ENCODE measurements at places on chromosomes 12 and 14.

GRCh38 chr14:91383439-91383838 is 34.2 kb downstream of the CCDC88C start:
- DNase-seq, result no peak

DNA sequence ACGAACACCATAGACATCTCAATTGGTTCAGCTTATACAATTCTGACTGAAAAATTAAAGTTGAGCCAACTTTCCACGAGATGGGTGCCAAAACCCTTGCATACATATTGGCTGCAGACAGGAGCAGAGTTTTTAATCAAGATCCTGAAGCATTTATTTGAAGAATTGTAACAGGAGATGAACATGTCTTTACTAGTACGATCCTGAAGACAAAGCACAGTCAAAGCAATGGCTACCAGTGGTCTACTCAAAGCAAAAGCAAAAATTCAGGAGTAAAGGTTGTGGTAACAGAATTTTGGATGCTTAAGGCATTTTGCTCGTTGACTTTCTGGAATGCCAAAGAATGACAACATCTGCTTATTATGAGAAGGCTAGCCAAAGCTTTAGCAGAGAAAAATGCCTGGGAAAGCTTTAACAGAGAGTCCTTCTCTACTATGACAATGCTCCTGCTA is 20.7 kb downstream of the ZDHHC17 start:
- DNase-seq, result no peak

DNA sequence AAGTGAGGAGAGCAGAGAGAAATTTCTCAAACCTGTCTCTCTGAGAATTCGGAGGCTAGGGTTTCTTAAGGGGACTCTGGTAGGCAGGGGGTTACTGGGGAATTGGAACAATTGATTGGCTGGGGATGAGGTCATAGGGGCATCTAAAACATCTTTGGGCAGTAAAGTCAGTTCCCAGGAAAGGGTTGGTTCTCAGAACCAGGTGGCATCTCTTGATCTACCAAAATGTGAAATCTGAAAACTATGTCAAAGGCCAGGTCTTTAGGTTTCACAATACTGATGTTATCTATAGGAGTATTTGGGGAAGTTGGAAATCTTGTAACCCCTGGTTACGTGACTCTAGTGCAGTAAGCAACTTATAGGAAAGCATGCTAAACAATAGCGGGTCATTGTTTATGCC is 6.9 kb downstream of the C12orf75 start:
- DNase-seq, result no peak

DNA sequence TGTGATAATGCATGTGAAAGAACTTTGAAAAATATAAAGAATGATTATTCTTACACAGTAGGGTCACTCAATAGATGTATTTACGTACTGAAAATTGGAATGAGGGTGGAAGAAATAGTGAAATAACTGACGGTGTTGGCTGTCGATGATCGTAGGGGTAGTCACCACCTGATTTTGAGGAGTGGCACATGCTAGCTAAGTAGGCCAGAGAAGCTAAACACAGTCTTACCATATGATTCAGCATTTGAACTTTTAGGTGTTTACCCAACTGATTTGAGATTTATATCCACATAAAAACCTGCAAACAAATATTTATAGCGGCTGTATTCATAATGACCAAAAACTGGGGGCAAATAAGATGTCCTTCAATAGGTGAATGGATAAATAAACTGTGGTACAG is 47.6 kb upstream of the HIF1A start:
- no peak for DNase-seq

GRCh38 chr12:20751046-20751445 is 55.9 kb downstream of the SLCO1C1 start:
- no peak for DNase-seq

GRCh38 chr12:102439426-102440405 is 40.6 kb downstream of the IGF1 start:
- DNase-seq, result no peak

- no peak for DNase-seq
Measured at GRCh38 chr12:111842556-111843396, 748 bp downstream of the MAPKAPK5 start.

GRCh38 chr14:102749393-102750305 is 27.6 kb upstream of the TRAF3 start:
- no peak for DNase-seq

GRCh38 chr14:56855891-56856461 is 45.7 kb upstream of the OTX2 start:
- DNase-seq, result no peak

DNA sequence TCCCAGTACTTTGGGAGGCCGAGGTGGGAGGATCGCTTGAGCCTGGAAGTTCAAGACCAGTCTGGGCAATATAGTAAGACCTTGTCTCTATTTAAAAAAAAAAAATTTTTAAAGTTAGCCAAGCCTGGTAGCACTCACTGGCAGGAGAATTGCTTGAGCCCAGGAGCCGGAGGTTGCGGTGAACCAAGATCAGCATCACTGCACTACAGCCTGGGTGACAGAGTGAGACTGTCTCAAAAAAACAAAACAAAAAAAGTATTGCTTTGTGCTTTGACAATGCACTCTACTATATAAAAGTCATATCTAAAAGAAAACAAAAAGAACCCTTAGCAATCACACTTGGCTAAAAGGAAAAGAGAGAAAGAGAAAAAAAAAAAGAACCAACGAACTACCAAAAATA is 26.8 kb downstream of the GNPTAB start:
- DNase-seq, result no peak

DNA sequence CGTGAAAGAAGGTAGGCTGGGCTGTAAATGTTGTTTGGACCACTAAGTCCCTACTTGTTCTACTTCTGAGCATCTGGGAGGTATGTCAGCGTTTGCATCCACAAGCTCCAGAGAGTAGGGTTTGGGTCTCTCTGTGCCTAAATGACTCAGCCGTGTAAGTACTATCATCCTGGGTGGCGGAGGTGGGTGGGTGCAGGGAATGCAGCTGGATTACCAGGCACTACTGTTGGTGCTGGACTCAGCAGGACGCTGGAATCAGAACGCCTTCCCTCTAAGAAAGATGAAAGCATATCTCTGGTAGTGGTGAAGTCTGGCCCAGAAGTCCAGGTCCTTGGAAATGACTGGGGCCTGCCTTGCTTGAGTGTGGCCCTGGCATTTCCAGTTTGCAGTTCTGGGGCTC is 289.7 kb downstream of the PCNX1 start:
- no peak for DNase-seq

DNA sequence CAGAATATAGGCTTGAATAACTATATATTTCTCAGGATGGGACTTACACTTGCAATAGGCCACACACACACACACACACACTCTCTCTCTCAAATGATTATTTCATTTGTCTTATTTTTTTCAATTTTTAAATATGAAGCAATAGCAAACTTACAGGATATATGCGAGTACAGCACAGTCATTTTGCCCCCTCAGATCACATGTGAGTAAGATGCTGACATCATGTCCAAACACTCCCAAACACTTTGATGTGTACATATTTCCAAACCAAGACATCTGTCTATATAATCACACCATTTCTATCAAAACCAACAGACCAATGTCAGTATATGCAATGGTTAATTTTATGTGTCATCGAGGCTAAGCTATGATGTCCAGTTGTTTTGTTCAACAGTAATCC is 1535.9 kb upstream of the FLRT2 start:
- DNase-seq, result no peak

- DNase-seq, result no peak
Measured at GRCh38 chr14:64723691-64724577, 19.7 kb downstream of the PLEKHG3 start.

- DNase-seq, result no peak
Measured at GRCh38 chr12:11807458-11807857, 158.0 kb downstream of the ETV6 start.

DNA sequence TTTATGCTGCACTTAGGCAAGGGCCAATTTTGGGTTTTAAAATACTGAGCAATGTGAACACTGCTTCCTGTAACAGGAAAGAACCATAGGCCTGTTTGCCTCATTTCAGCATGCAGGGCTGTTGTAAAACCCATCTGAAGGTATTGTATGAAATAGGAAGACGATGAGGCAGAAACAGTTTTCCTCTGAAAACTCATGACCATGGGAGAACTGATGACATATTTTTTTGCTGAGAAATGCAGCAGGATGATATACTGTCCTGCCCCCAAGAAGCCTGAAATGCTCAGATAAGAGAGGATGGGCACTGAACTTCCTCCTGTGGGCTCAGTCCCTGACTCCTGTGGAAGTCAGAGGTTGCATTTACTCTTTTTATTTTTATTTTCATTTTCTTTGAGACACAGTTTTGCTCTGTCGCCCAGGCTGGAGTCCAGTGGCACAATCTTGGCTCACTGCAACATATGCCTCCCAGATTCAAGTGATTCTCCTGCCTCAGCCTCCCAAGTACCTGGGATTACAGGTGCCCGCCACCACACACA is 17.4 kb downstream of the PYGL start:
- DNase-seq, result no peak

GRCh38 chr12:9605483-9605882 is 2.2 kb downstream of the KLRB1 start:
- DNase-seq, result no peak

GRCh38 chr14:80047761-80048160 is 163.5 kb downstream of the DIO2 start:
- DNase-seq, result no peak

DNA sequence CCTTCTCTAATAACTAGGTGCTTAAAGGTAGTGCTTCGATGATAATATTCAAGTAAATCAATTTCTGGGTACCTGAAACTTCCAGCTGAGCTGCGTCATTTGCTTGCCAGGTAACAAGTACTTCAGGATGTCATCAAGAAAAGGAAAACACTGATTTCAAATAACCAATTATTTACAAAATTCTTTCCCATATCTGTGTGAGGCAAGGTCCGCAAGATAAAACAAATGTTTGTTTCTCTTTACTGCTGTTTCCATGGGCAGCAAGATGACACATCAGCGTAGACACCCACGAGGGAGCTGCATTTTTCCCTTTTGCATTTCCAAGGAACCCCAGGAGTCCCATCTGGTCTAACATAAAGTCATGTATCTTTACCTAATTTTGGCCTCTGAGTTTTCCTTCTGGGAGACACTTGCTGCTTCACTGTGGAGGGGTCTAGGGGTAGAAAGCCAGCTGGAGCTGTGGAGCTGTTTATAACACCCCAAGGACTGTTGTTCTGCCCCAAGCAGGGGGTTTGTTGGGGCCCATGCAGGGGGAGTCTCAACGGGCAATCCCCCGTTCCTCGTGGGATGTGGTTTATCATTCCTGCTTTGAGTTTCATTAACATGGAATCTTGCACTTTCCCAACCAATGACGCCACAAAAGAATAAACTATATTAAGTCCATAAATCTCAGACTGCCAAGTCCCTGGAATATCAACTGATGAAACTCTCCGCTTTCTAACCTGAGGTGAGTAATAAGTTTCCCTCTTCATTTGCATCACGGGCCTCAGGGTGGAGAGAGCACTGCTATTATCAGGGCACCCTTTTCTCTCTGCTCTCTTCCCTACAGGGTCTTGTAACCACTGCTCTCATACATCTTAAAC is 112.8 kb upstream of the PELI2 start:
- DNase-seq, result no peak

GRCh38 chr12:78628491-78629100 is 236.0 kb upstream of the SYT1 start:
- DNase-seq, result no peak

GRCh38 chr14:38185671-38186070 is 22.0 kb upstream of the SSTR1 start:
- no peak for DNase-seq

- DNase-seq, result no peak
Measured at GRCh38 chr12:20006871-20007730, 361.2 kb upstream of the PDE3A start.

DNA sequence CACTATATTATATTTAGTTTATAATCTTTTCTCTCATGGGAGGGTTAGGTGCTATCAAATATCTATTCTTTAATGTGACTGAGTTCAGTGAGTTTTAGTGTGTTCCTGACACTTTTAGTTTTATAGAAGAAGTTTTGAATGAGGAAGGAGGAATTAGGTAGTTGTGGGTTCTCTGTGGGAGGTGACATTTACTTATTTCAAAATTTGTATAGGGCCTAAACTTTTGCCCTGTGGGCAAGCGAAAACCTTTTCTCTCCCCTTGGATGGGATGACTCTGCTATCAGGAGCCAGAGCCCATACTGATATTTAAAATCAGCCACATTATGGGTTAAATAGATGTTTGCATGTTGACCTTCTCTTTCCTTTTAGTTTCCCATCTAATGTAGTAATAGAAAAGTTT is 43.6 kb downstream of the SPATS2 start:
- DNase-seq, result no peak

GRCh38 chr14:79201564-79202207 is 1009.6 kb downstream of the DIO2 start:
- no peak for DNase-seq

DNA sequence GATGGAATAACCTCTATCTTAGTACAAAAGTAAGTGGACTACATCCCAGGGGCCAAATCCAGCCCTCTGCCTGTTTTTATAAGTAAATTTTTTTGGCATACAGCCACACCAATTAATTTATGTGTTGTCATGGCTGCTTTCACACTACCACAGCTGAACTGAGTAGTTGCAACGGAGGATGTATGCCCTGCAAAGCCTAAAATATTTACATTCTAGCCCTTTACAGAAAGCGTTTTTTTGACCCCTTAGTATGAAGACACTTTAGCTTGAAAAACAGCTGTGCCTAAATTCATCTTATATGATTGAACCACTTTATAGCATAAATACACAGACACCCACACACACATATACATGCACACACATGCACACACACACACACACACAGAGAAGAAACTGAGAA is 501.6 kb downstream of the EGLN3 start:
- DNase-seq, result no peak

DNA sequence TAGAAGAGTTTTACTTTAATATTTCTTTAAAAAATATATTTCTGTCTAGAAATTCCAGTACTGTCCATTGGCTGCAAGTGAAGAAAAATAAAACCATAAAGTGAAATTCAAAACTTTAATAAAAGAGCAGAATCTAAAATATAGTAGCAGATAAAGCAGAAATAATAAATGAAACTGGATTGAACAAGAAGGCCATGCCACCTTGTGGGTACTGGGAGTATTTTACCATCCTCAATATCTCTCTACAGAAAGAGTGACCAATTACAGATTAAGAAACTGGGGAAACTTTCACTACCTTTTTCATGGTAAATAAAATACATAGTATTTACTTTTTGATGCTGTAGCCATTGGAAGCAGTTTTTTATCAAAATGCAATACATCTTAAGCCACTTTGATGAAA is 220.5 kb downstream of the BCAT1 start:
- DNase-seq, result no peak

- DNase-seq, result no peak
Measured at GRCh38 chr12:109952873-109953272, 43.3 kb downstream of the GIT2 start.

- DNase-seq, result no peak
Measured at GRCh38 chr14:96309133-96309895, 53.3 kb downstream of the BDKRB1 start.

GRCh38 chr14:69370061-69370460 is 28.0 kb downstream of the ERH start:
- no peak for DNase-seq

GRCh38 chr12:76927170-76927784 is 48.5 kb upstream of the CSRP2 start:
- DNase-seq, result no peak

Data from activated gamma-delta T cell treated with anti-CD3 and anti-CD28 coated beads, Interleukin-2, amount 50 U/mL, for 16 hours (primary cell).